ENCODE measurements at places on chromosomes 11 and 22.

- DNase-seq: no peak
Observed at GRCh38 chr11:7467652-7468051, 17.7 kb upstream of the OLFML1 start.

- DNase-seq: no peak
Observed at GRCh38 chr11:66541892-66542291, 4.0 kb downstream of the ZDHHC24 start.

DNA sequence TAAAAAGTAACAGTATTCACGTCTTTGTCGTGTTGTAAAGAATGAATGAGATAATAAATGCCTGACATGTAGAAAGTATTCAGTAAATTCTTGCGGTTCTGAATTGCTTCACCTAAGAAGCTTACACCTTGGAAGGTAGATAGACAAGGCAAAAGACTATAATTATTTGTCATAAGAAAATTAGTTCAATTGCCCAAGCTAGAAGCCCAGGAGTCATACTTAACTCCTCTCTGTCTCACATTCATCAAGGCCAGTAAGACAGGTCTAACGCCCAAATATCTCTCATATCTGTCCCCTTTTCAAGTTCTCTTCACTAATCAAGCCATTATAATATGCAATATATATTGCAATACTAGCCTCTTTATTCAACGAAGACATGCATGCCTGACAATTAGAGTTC is 87.7 kb upstream of the AMOTL1 start:
- DNase-seq: no peak

- no peak for DNase-seq
Observed at GRCh38 chr11:112485280-112485679, 224.6 kb upstream of the PLET1 start.

- DNase-seq: no peak
Observed at GRCh38 chr11:63663809-63664208, 7.4 kb downstream of the ATL3 start.

- DNase-seq: no peak
Observed at GRCh38 chr11:76493626-76494539, 49.1 kb downstream of the EMSY start.

GRCh38 chr11:103541186-103541795 is 432.1 kb downstream of the DYNC2H1 start:
- DNase-seq: no peak

DNA sequence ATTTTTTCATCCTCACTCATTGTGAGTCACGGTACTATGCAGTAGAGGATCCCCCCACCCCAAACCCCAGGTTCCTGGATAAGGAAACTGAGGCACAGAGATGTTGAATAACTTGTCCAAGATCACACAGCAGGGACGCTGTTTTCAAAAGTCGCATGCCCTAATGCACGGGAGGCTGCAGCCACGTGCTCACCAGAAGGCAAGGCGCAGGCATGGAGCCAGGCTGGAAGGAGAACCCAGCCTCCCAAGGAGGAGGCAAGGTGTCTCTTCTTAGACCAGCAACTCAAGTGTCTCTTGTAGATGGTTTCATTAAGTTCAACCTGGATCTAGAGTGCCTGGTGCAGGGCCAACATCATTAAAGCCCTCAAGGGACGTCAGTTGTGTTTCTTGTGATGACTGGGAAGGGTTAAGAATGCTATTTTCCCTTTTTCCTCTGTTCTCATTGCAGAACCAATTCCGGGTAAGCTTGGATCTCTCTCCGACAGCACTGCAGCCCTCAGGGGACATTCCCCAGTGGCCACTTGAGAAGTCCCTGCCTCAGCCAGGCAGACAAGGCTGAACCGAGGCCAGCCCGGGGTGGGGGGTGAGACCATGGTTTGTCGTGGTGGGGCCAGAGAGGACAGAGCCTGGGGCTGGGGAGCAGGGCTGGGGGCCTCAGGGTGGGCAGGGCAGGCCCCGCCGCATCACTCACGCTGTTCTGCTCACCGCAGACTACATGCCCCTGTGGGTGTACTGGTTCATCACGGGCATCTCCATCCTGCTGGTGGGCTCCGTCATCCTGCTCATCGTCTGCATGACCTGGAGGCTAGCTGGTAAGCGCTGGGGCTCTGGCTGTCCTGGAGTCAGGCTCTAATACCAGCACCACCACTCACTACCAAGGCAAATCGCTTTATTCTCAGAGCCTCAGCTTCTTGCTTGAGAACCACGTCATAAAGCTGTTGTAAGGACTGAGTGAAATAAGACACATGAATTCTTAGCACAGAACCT is 15.7 kb downstream of the TMEM121B start:
- DNase-seq: no peak

DNA sequence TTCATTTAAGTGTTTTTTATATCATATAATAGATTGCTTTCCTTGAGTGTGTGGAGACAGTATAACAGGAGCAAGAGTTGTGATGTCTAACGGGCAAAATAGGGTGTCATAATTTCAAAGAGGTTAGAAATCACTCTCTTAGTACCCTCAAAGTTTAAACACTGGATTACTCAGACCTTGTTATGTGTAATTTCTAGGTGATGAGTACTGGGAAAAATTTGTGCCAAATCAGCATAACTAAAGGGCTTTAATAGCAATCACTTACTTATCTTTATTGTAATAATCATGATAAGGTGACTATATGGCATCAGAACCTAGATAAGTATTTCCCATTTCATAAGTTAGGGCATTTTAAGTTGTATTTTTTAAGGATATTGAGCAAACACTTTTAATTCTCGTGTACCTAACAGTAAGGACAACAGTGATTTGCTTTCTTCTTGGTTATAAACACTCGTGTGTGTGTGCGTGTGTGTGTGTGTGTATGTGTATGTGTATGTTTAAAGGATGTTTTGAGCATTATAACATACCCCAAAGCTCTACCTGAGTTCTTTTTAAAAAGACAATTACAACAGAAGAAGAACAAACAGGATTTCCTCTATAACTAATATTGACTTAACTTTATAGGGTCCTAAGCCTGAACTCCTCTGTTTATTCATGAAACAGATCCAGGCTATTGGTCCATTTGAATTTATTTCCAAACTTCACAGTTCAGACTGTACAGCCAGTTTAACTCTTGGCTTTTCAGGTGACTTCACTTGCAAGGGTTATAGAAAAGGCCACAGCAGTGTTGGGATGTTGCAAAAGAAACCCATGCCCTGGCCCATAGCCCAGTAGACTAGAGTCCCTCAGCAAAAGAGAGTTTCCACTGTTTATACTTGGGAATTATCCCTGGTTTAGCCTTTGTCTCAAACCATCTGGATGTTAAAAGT is 23.7 kb upstream of the PDE3B start:
- no peak for DNase-seq
